Stomach (tissue), 19 donors: ENCODE measurements at places on chromosomes 7 and 10. TPM values are rescaled to one million over a fixed set of nuclear protein-coding genes. Genes with fewer than 3 reads are reported as not detected.

The CUBN gene
- 3.1 TPM for total RNA-seq

The RELN gene
- 5.3 TPM for total RNA-seq

The LLCFC1 gene
- total RNA-seq: not detected

DNA sequence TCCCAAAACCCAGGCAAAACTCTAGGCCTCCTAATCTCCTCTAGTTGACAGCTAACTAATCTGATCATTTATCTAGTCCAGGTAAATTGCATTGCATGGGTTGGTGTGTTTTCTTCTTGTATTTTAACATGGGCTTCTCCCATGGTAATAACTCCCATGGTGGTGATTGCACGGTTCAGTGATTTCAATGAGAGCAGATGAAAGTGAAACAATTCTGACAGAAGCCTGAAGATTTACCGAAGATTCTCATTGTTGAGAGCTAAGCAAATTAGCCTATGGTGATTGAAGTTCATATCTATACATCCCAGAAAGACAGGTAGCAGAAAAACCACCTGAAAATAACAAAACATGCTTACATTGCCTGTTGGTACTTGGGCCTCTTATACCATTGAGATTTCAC lies 26.6 kb upstream of the LIPN start:
- no peak overlapping the region for H3K27ac ChIP-seq
- H3K4me1 ChIP-seq: no peaks in the 10 kb centered on the region
- H3K4me3 ChIP-seq: no peak overlapping the region

DNA sequence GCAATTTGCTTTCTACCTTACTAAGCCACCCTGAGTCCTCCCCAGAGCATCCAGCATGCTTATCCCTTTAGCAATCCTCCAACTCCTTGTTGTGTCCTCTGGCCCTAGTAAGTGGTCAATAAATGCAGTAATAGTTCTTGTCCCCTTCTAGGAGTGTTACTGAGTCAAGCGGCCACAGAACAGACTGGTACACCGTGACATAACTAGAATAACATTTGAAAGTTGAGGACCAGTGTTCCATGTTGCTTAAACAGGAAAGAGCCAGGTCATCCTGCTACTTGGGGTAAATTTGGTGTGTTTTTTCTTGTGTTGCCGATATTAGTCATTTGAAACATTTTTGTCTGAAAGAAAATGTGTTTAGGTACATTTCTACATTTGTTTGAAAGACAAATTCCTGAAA lies 4.8 kb upstream of the CDK6 start:
- no peak overlapping the region for H3K27ac ChIP-seq
- H3K4me1 ChIP-seq: no peaks in the 10 kb centered on the region
- no peaks in the 10 kb centered on the region for H3K36me3 ChIP-seq
- H3K27me3 ChIP-seq: no peaks in the 10 kb centered on the region

GRCh38 chr10:111493024-111493625 lies 416.3 kb downstream of the ADRA2A start:
- no peaks in the 10 kb centered on the region for H3K27me3 ChIP-seq
- no peak overlapping the region for H3K4me3 ChIP-seq
- H3K27ac ChIP-seq: no peak overlapping the region
- H3K36me3 ChIP-seq: no peaks in the 10 kb centered on the region
- DNase-seq: no peak
- H3K4me1 ChIP-seq: no peaks in the 10 kb centered on the region

- H3K4me1 ChIP-seq: no peaks in the 10 kb centered on the region
- DNase-seq: no peak
- peaks cover 3% of the 10 kb centered on the region for H3K36me3 ChIP-seq
- no peaks in the 10 kb centered on the region for H3K27me3 ChIP-seq
- no peak overlapping the region for H3K4me3 ChIP-seq
- no peak overlapping the region for H3K27ac ChIP-seq
These were observed 449.4 kb downstream of the PTPRN2 start for GRCh38 chr7:158138329-158138597.

GRCh38 chr7:137816696-137817320 lies 30.0 kb downstream of the DGKI start:
- no peak for DNase-seq
- no peak overlapping the region for H3K4me3 ChIP-seq
- H3K27ac ChIP-seq: no peak overlapping the region
- no peaks in the 10 kb centered on the region for H3K27me3 ChIP-seq
- H3K4me1 ChIP-seq: peaks cover 4% of the 10 kb centered on the region
- no peaks in the 10 kb centered on the region for H3K36me3 ChIP-seq
